ENCODE measurements at places on chromosomes 6 and 20.

DNA sequence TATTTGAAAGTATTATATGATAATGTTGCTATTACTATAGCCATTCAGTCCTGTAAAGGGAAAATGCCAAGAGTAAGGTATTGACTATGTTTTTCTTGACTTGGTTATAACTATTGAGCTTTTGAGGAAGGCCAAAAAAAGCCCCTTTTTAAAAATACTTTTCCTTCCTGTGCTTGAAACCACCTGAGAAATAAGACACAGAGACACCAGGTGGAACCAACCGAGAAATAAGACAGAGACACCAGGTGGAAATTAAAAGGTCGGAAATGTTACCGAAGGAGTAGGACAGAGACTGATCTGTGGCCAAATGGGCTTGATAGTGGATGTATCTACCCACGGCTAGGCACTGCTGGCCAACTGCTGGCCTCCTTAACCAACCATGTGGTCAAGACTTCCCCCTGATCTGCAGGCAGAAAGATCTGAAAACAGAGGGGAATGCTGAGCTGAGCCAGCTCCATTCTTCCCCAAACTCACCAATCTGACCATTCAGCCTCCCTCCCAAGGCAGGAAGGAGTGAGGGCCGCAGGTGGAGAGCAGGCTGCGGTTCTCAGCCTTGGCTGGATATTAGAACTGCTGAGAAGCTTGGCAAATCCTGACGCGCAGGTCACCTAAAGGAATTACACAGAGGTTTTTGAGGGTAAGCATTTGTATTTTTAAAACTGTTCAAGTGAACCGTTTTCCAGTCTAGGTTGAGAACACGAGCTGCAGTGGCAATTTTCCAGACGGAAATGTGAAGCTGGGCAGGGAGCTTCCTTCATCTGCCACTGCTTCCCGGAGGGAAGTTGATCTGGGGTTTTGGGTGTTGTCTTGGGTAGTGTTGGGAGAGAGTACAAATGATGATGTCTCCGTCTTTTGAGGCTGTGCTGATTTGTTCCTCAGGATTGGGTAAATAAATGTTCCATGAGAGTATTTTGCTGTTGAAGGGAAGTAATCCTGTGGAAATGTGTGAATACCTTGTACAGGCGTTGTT, 121.7 kb upstream of the EXOC2 start:
- no peak for DNase-seq

- no peak for DNase-seq
These were observed 143.1 kb upstream of the ARID1B start for GRCh38 chr6:156634048-156634447.

- no peak for DNase-seq
These were observed 39.5 kb upstream of the ADGRF5 start for GRCh38 chr6:46961232-46961631.

- no peak for DNase-seq
These were observed 39.7 kb downstream of the SUN5 start for GRCh38 chr20:32964575-32964974.

GRCh38 chr6:107720717-107721116, 103.4 kb downstream of the SCML4 start:
- DNase-seq, result no peak

GRCh38 chr20:20463933-20464374, 96.0 kb downstream of the INSM1 start:
- no peak for DNase-seq
